ENCODE measurements at places on chromosomes 5 and 9.

DNA sequence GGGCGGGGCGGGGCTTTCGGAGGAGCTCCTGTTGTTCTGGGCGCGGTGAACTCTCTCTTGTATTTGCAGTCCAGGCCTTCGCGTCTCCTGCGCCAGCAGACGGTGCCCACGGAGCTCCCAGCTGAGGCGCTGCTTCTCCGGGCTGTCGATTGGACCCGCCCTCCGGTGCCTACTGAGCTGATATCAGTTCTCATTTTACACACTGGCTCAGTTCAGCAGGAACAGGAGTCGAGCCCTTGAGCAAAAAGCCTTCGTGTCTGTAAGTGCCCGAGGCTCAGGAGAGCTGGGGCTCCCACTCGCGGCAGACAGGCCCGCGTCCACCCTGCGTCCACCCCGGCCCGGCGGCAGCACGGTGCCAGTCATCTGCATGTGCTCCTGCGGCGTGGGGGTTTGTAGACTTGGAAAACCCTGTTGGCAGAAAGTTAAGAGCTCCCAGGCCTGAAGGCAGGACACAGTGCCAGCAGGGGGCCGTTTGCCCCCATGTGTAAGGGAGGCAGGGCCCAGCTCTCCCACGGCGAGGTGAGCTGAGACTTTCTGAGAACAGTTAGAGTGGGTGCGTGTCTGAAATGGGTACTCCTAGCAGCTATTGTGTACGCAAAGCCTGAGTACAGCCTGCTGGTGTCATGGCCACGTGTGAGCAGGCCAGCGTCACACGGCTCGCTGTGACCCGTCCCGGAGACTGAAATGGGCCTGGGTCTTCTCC, 231.5 kb downstream of the FANCC start:
- DNase-seq = no peak

DNA sequence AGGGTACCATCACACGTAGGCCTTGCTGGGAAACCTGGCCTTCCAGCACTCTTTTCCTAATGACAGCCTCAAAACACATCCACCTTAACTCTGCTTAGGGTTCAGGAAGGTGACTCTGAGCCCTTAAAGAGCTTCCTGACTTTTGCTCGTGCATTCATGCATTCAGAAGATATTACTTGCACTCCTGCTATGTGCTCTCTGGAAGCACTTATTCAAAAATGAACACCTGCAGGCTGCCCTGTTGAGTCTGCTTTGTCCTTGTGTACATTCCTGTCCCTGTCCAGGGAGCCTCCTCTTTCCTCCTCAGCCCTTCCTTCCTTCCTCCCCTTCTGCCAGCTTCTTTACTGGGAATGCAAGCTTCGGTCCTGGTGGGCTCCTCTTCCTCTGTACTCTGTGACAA, 61.5 kb downstream of the SPRY4 start:
- no peak for DNase-seq

DNA sequence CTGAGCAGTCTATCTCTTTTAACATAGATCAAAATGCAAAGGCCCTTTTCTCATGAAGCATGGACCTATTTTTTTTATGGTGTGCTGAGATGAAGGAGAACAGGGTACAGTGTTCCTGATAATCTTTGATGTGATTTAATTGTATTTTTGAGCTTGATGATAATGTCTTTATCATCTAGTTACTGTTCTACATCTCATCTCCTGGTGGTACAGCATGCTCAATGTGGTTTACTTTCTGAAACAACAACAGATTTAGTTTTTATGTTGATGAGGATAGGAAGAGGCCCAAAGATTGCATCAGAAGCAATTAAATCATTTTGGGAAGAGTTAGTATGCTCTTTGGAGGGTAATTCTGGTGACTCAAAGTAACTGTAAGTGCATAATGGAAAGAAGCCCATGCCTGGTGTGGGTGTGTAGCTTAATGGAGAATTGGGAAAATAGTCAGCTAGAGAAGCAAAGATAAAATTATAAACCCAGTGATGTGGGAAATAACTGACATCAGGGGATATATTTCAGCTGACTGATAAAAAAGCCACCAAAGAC, 123.0 kb upstream of the KCNN2 start:
- DNase-seq = no peak

GRCh38 chr5:154059039-154059430, 20.3 kb downstream of the MFAP3 start:
- DNase-seq = no peak

GRCh38 chr5:13250464-13251291, 693.8 kb downstream of the DNAH5 start:
- no peak for DNase-seq

GRCh38 chr9:109289186-109289585, 31.7 kb downstream of the EPB41L4B start:
- no peak for DNase-seq

- no peak for DNase-seq
Measured at GRCh38 chr5:34833976-34834793, 4.8 kb upstream of the TTC23L start.

GRCh38 chr5:96838201-96839070, 30.7 kb upstream of the ERAP1 start:
- DNase-seq = no peak

DNA sequence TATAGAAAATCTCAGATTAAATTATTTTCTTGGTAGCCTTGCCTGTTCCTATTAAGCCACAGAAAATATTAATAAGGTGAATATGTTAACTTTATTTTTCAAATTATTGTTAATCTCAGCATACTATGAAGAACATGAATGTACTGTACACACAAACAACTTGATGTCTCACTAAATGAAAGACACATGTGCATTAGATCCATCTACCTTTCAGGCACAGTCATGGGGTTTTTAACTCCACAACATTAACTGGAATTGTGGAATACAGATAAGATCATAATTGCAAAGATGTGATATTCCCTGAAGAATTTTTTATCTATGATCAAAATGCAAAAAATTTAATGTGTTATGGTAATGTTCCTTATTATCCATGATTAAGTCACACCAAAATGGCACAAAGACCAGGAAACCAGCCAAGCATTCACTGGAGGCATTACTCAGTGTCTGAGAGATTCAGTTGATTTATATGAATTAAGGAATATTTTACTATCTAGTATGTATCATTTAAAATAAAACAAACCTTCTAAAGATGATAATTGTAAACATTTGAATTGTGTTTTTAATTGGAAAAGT, 150.0 kb upstream of the VCAN start:
- DNase-seq = no peak

- no peak for DNase-seq
Measured at GRCh38 chr9:23825700-23826099, 340 bp downstream of the ELAVL2 start.

DNA sequence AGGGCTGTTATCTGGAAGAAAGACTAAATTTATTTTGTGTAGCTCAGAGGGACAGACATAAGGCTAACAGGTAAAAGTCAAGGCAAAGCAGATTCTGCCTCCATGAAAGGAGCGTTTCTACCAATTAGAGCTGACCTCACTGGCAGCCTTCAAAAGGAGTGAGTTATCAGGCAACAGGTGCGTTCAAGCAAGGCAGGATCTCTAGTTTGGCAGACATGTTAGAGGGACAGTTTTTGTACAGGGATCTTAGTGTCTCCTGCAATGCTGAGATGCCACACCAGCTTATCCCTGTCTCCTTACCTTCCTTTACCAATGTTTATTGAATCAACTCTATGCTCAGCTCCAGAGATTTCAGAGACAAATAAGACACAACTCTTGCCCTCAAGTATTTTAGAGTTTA, 73.8 kb downstream of the NRG2 start:
- DNase-seq = no peak

GRCh38 chr9:41229408-41230401, 40.6 kb upstream of the ZNG1F start:
- DNase-seq = no peak

DNA sequence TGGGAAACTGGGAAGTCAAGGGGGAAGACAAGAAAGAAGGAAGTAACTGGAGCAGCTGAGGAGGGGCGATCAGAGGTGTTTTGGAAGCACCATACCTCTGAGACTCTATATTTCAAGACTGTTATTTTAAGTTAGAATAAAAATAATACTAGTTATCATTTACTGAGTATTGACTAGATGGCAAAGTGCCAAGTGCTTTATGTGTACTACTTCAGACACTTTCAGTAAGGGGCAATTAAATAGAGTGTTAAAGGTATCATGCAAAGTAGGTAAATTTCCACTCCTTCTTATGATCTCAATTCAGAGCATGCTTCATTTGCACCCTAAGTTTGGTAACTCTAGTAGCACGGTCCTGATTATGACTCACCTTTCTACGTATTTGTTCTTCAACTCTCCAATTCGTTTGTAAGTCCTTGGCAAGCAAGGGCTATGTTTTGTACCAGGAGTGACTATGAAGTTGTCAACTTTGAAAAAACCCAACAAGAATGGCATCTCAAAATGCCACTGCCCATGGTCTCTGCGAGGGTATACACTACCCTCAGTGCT, 152.4 kb upstream of the RAPGEF1 start:
- DNase-seq = no peak

DNA sequence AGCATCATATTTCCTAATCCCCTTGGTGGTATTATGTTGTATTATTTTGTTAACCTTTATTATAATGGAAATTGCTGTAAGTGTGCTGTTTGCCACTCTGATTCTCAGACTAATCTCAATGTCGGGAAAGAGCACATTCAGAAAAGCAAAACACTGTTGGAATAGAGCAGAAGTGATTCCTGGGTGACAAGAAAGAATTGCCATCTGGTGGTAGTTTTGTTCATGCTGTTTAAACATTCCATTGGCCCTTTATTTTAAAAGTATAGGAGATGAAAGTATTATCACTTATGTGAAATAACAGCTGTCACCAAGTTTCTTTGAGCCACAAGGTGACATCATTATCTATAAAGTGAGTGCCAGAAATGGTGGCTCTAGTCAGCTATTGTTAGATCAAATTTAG, 301.3 kb upstream of the SGCD start:
- no peak for DNase-seq

DNA sequence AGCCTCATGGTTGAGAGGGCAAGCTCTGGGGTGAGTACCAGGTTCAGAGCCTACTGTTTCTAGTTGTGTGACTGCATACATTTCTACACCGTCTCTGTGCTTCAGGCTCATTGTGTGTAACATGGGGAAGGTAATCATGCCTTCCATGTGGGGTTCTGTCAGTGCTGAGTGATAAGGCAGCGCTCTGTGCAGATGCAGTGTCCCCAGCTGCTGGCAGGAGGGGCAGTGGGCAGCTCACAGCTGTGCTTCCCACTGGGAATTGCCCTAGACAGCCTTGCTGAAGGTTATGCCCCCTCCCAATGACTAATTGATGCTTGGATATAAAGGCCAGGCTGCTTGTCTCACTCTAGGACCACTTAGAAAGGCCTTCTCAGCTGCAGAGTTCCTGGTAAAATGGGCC, 121.8 kb upstream of the SAP30L start:
- no peak for DNase-seq

- DNase-seq = no peak
Measured at GRCh38 chr5:39178171-39178570, 41.2 kb downstream of the FYB1 start.

- DNase-seq = no peak
Measured at GRCh38 chr5:13735691-13736090, 208.8 kb downstream of the DNAH5 start.

DNA sequence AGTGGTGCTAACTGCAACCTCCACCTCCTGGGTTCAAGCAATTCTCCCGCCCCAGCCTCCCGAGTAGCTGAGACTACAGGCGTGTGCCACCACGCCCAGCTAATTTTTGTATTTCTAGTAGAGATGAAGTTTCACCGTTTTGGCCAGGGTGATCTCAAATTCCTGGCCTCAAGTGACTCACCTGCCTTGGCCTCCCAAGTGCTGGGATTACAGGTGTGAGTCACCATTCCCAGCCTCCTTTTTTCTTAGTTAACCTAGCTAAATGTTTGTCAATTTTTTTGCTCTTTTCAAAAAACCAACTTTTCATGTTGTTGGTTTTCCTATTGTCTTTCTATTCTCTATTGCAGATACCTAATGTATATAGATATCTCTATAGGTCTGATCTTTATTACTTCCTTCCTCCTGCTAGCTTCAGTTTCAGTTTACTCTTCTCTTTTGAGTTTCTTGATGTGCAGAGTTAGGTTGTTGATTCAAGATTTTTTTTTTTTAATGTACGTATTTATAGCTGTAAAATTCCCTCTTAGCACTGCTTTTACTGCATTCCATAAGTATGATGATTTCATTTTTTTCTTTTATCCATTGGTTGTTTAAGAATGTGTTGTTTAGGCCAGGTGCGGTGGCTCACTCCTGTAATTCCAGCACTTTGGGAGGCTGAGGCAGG, 32.9 kb downstream of the FGD3 start:
- no peak for DNase-seq

- DNase-seq = no peak
Measured at GRCh38 chr9:100064872-100065581, 33.8 kb downstream of the ERP44 start.

GRCh38 chr5:34499001-34499734, 157.0 kb upstream of the RAI14 start:
- peak; percentile 11 for DNase-seq

GRCh38 chr5:119708076-119708790, 78.9 kb downstream of the FAM170A start:
- no peak for DNase-seq

DNA sequence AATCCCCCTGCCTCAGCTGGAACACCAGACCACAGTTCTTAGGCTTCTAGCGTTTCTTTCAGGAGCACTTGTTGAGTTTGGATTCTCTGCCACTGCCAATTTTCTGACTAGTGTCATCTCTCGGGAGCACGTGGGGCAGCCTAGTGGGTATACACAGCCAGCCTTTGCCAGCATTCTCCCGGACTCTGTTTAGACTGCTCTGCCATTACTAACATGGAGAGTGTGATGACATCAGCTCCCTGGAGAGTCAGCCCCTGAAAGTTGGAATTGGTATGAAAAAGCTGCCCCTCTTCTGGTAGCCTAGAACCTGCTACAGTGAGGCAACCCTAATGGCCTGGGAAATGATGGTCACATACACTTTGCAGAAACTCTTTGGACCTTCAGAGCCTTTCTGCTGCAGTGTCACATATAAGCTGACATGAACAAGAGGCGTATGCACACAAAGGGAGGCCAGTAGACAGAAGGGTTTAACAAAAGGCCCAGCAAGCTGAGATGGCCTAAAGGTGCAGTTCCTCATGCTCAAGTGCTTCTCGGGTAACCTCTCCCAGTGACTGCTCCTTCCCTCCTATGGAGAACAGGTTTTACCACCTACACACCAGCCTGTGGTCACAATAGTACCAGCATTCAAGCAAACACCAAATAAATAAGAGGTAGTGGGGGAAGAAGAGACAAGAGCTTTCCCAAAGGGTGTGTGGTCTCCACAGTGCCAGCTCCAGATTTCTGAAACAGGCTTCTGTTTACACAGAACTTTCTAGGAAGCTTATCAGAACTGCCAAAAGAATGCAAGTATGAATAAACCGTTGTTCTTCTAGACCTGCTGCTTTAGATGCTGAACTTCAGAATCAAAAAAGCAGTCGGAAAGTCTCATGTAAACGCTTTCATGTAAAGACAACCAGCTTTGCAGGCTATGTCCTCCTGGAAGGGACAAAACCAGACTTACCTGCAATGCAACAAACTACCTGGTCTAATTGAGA, 16.5 kb downstream of the SPACA9 start:
- no peak for DNase-seq

Data from CD4-positive, alpha-beta T cell treated with Interleukin-10 for 1 hour (primary cell).